ENCODE measurements at places on chromosomes 13 and 19.
A peak's percentile ranks its signal among the peaks of the same experiment; 100 is the strongest.

DNA sequence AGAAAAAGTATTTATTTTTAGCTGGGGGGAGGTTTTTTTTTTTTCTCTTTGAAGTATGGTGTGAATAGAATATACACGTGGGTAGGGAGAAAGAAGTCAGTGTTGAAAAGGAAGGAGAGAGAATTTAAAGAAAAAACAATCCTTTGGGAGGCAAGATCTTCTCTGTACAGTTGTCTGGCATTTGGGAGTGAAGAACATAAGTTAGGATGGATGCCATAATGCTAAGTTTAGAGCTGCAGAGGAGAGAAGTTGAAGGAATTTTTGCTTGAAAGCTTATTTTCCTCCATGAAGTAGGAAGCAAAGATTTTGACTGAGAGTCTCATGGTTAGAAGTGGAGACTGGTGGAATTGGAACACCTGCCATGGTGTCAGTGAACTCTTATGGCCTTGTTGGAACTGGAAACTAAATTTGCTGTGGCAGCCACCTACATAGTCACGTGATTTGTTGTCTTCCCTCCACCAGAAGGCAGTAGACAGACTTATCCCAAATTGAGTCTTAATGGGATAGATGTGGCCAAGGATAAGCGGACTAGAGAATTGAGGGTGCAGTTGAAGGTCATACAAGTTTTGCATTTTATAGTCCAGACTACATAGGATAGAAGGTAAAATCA lies 22.0 kb downstream of the NDFIP2 start:
- peak; percentile 10 for DNase-seq

DNA sequence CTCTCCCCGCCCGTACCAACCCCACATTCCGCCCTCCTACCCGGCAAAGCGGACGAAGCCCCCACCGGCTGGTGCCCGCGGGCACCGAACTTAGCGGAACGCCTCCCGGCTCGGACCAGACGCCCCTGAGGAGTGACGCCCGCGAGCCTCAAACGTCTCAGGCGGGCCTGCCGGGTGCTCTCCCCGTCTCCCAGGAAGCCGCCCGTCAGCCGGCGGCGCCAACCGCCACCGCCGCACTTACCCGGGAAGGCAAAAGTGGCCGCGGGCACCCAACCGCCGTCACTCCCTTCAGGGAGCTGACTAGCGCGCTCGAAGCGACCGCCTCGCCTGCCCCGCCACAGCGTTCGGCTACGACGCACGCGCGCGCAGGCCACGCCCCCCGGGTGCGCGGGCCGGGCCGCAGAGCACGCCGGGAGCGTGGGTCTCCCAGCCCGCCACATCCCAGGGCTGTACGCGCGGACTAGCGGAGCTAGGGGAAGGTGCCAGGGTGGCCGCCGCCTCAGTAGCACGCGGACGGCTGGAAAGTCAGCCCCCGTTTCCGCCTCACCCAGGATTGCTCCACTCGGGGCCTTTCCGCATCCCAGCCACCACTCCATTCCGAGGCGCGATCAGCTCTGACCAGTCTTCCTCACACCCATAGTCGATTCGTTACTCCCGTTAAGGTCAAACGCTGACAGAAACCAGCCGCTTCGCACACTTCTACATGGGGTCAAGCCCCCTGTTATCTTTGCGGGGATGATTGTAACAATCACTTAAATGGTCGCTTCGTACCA lies at the start of gene TEX30:
Gene TEX30 (minus strand): TSS at position 346 of the 773 bp plus-strand sequence. CDS start 3,760 bp downstream, outside the sequence.
- peak; percentile 93 for DNase-seq

DNA sequence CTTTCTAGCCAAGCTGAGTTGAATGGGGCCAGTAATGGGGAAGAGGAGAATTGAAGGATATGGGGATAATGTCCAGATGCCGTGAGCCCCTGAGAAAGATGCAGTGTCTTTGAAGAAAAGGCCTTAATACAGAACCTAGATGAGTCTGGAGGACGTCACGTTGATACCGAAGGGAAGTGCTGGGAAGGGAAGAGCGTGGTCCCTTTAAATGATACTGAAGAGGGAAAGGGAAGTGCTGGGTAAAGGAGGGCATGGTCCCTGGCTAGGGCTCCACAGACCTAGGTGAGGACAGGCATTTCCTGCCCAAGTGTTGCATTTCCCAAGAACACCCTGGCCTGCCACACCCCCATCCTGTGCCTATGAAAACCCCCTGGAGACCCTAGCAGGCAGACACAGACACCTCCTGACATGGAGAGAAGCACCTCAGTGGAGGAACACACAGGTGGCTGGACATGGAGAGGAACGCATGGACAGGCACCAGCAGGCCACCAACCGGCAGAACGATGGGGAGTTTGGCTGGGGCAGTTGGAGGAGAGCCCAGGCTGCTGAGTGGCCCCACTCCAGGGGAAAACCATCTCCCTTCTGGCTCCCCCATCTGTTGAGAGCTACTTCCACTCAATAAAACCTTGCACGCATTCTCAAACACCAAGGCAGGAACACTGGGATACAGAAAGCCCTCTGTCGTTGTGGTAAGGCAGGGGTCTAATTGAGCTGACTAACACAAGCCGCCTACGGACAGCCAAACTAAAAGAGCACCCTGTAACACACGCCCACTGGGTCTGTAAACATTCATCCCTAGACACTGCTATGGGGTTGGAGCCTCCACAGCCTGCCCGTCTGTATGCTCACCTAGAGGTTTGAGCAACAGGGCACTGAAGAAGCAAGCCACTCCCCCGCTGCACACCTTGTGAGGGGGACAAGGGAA lies 34.9 kb upstream of the POMP start:
- DNase-seq, result no peak

- no peak for DNase-seq
Measured at GRCh38 chr13:45256254-45256653, 55.4 kb upstream of the KCTD4 start.

GRCh38 chr13:74696148-74696922 lies 562.1 kb upstream of the KLF12 start:
- no peak for DNase-seq

- peak; percentile 93 for DNase-seq
Measured at GRCh38 chr19:15107061-15108010, at the start of gene SYDE1. Gene SYDE1 (plus strand): TSS chr19:15107401. CDS start chr19:15107434, 33 bp downstream.

DNA sequence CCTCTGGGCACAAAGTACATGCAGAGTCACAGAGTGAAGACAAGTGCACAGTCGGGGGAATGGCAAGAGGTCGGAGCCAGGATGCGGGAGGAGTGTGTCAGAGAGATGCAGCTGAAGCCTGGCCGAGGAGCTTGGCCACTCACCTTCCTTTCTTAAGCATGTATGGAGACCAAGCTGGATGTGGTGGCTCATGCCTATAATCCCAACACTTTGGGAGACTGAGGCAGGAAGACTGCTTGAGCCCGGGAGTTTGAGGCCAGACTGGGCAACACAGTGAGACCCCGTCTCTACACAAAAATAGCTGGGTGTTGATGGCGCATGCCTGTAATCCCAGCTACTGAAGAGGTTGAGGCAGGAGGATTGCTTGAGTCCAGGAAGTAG lies 67.0 kb downstream of the LATS2 start:
- DNase-seq, result no peak

GRCh38 chr19:925526-926322 lies at the start of gene ARID3A:
Gene ARID3A (plus strand): TSS chr19:926035. CDS start chr19:929529, 3,494 bp downstream.
- DNase-seq, result peak; percentile 88

GRCh38 chr13:99221567-99222239 lies 21.0 kb downstream of the UBAC2 start:
- DNase-seq, result no peak

- no peak for DNase-seq
Measured at GRCh38 chr13:73201626-73202025, 142.8 kb downstream of the KLF5 start.
